ENCODE measurements at places on chromosomes 12 and 14. TPM values are rescaled to one million over a fixed set of nuclear protein-coding genes. Genes with fewer than 3 reads are reported as not detected.

The MAP3K9 gene
- total RNA-seq = 0.63 TPM

The ANO4 gene
- total RNA-seq = not detected

The CIROP gene
- not detected for total RNA-seq

The RAD51AP1 gene
- 10.2 TPM for total RNA-seq

The ERBB3 gene
- total RNA-seq = 3.2 TPM

The SERPINA1 gene
- total RNA-seq = 15.2 TPM

GRCh38 chr12:52821826-52822660, 8.1 kb upstream of the KRT4 start:
- no peak for DNase-seq

DNA sequence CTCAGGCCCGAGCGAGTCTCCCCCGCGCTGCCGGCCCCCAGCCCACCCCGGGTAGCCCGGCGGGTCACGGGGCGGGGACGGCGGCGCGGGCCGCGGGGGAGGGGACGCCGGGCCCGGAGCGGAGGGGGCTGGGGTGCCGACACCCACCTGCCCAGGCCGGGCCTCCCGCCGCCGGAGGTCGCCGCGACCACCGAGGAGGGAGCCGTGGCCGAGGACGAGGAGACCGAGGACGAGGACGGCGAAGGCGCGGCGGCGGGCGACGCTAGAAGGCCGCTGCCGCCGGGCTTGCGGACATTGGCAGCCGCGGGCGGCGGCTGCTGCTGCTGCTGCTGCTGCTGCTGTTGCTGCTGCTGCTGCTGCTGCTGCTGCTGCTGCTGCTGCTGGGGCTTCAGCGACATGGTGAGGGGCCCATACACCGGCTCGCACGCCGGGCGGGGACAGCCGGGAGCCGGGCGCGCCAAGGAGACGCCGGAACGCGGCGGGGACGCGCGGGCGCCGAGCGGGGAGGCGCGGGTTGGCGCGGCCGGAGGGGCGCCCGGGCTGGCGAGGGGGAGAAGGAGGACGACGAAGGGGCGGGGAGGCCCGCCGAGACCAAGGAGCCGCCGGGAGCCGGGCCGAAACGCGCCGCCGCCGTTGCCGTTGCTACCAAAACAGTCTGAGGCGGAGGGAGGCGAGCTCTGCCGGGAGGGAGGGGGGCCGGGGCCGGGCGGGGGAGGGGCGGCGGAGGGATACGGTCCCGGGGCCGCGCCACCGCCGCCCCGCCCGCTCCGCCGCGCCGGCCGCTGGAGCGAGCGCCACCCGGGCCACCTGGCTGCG, at the start of gene ATXN2:
Gene ATXN2, minus strand, starts transcription at position 679 of the 816 bp plus-strand sequence. Its CDS starts 281 bp downstream, at position 398.
- peak; percentile 4 for DNase-seq

GRCh38 chr12:127052511-127053232, 1214.3 kb upstream of the TMEM132C start:
- no peak for DNase-seq

- DNase-seq = no peak
Observed at GRCh38 chr12:103742349-103742932, 98.6 kb downstream of the NT5DC3 start.

- DNase-seq = no peak
Observed at GRCh38 chr14:22164616-22165015, 424.4 kb downstream of the DAD1 start.

DNA sequence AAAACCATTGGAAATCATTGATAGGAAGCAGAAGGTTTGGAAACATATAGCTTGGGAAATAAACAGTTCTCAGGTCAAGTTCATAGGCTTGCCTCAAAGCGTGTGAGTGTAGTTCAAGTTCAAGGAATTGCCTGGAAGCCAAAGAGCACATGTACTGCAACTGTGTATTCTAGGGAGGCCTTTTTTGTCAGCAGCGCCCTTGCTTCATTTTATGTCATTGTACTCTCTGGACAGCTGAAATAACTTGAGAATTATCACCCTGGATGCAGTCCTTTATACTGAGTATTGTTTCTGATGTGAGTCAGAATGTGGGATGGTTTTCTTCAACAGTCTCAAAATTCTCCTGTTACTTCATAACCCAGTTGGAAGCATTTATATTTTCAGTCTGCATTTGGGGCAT, 16.0 kb upstream of the EVL start:
- DNase-seq = no peak

DNA sequence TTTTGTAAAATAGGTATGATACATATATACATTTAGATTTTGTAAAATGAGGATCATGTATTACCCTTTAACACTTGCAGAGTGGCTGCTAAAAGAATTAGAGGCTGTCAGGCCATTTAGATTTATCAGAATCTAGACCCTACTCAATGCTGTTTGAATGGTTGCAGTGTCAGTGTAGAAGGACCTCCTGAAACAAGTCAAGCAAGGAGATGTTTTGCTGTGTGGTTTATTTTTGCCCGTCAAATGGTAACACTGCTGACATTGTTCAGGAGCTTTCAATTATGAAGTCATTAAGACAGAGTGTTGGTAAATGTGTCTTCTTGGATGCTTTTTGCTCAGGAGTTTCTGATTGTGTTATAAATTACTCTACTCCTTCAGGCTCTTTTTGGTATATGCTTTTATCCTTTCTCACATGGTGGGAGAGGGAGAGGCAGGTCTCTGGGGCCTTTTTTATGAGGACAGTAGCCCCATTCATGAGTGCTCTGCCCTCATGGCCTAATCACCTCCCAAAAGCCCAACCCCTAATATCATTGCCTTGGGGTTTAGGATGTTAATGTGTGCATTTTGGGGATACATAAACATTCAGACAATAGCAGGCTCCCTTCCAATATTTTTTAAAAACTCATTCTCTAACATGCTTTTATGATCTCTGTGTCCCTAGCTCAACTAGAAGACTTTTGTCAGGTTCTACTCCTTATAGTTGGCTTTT, 16.5 kb downstream of the EID3 start:
- no peak for DNase-seq

DNA sequence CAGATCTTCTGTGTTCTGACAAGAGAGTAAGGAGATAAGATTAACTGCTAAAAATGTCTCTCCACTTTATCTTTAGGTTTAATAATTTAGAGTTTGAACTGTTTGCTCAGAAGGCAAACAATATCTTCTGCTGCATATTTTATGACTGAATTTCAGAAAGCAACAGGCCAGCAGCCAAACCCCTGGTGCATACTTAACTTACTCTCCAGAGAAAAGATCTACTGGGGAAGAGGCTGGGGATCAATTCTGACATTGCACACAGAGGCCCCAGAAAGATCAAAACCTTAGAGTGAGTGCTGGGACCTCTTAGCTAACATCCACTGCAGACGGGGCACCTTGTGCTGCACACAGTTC, 518.2 kb downstream of the TMEM132D start:
- DNase-seq = no peak

DNA sequence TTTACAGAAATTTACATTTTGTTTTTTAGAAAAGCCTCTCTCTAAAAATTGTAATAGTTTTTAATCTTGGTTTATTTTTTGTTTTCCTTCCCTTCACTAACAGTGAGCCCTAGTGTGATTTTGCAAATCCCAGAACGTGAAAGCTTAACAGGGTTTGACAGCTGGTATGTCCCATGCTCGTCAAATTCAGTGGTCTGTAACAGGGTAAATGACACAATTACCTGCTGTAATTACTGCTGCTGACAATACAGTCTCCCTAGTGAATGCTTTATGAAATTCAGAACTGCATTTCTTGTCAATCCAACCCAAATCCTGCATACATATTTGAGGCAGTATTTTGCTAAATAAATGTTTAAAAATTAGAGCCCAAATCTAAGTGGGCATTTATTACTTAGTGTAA, 249.2 kb downstream of the NELL2 start:
- DNase-seq = no peak

- DNase-seq = no peak
Observed at GRCh38 chr14:105281371-105282097, 19.3 kb downstream of the BRF1 start.

GRCh38 chr12:88572781-88573549, 7.3 kb downstream of the KITLG start:
- no peak for DNase-seq

DNA sequence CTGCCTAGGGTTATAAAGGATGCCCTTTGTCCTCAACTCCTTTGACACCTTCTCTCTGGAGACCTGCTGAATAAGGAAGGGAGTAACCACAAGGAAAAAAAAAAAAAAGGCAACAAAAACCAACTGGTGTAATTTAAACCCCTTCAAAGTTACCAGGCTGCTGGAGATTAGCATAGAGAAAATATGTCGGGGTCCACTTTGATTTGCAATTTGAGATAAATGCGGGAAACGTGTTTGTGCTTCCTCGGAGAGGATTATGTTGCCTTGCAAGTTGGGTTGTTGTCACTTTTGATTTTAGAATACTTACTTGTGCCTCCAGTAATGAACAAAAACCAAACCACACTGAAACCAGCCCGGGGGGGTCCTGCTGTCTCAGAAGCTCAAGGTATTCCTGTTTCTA, 200.2 kb upstream of the MYL2 start:
- DNase-seq = no peak

DNA sequence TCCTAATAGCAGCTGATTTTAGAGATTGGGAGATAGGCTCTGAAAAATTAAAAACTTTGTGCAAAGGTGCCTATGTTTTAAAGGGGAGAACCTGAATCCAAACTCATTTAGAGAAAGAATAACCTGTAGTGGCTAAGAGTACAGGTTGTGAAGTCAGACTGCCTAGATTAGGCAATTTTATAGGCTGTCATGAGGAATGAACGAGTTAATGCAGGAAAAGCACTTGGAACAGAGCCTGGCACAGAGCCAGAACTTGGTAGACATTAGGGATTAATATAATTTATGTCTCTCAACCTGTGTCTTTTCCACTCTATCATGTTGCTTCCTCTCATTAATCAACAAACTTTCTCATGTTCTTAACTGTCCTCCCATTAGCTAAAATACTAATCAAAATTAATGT, 98.1 kb downstream of the WIF1 start:
- no peak for DNase-seq

DNA sequence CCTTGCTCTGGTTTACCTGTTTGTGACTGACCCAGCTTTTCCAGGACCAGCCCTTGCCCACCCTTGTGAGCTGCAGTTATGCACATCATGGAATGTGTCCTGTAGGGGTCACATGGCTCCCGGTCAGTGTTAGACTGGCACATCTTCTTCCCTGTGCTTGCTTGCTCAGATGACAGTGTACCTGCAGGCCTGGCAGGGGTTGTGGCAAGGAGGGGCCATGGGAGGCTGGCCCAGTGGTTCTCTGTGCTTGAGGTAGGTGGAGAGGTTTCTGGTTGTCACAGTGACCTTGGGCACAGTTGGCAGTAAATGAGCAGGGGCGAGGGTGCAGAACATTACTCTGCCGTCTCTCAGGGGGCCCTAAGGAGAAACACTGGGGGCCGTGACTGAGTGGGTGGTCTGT, 27.6 kb upstream of the RD3L start:
- DNase-seq = no peak

DNA sequence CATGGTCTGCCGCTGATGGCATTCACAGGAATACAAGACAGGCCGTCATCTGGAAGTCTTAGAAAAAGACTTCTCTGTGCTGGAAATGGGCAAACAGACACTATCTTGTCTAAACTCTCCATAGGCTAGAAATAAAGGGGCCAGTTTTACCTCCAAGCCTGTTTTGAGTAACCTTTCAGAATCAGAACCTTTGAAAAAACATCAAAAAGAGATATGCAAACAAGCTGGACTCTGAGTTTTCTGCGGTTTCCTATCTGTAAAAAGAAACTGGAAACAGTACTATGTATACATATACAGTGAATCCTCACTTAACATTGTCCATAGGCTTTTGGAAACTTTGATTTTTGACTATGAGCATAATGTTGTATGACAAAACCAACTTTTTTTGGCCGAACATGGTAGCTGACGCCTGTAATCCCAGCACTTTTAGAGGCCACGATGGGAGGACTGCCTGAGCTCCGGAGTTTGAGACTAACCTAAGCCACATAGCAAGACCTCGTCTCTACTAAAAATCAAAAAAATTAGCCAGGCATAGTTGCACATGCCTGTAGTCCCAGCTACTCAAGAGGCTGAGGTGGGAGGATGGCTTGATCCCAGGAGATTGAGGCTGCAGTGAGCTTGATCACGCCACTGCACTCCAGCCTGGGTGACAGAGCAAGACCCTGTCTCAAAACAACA, 92.9 kb upstream of the MAX start:
- no peak for DNase-seq

DNA sequence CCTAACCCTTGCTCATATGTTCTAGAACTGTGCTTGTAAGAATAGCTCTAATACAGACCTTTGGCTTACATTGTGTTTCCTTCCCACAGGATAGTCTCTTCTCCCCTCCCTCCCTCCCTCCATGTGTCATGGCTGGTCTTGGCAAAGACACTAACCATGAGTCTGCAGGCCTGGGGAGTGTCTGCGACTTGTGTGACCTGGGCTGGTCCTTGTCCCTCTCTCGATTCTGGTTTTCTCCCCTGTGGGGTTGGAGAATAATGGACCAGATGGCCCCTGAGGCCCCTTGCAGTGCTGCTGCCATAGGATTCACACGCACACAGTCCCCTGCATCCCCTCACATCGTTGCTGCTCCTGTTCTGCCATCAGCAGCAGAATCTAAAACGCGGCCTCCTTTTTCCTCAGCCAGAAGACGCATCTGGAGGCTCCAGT, 30.3 kb downstream of the DEGS2 start:
- no peak for DNase-seq

DNA sequence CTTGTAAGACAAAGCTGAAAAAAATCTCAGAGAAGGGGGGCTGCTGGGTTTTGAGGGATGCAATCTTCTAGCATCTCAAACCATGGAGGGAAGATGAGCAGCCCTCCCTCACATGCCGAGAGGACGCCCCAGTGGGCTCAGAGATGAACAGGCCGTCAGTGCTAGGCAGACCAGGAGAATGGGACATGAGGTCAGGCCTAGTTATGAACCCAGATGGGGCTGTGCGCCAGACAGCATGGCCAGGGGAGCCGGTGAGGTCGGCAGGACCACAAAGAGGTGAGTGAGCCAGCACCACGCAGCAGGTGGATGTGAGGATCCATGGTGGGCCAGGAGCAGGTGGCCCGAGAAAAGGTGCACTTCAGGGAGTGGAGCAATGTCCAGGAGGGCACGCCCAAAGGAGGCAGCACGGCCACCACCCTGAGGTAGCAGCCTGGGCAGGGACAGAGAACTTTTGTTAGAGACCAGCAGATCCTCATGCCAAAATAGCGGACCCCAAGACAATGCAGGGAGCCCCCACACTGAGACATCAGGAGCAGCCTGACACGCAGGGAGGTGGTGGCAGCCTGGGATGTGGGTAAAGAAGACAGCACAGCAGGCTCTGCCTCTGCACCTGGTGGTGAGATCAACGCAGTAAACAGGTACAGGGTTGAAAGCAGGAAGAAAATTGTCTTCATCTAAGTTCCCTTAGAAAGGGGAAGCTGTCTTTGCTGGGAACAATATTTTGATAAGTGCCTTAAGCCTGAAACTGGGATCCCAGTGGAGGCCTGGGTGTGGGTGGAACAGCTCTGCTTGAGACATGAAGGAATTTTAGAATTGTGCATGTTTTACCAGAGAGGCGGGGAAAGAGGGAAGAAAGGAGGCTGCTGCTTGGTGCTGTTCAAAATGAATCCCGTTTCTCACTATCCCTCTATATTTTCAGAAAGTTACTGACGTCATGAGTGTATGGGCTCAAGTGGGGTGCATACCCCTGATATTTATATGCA, 17.8 kb upstream of the MCRS1 start:
- no peak for DNase-seq

DNA sequence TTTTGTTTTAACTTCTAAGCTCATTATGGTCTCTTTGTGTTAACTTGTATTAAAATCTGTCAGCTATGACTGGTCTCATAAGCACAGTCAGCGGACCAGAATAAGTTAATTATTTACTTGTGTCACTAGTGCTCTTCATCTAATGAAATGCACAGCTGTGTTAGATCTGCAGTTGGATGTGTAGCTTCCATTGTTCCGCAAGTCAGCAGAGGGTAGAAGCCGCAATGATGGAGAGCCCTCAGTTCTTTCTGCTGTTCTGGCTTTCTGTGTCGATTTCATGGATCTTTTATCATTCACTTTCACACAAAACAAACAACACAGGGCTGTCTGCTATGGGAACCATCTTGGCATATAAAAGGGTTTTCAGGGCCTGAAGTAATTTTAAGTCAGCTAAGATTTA, 89.3 kb upstream of the RFX4 start:
- DNase-seq = no peak

Measured in thoracic aorta (tissue), 2 donors.